Fibroblast of skin of right biceps (primary cell): ENCODE measurements at places on chromosomes 12 and 14.

- DNase-seq = peak; percentile 39
Measured at GRCh38 chr12:12508612-12509011, 54.1 kb downstream of the DUSP16 start.

DNA sequence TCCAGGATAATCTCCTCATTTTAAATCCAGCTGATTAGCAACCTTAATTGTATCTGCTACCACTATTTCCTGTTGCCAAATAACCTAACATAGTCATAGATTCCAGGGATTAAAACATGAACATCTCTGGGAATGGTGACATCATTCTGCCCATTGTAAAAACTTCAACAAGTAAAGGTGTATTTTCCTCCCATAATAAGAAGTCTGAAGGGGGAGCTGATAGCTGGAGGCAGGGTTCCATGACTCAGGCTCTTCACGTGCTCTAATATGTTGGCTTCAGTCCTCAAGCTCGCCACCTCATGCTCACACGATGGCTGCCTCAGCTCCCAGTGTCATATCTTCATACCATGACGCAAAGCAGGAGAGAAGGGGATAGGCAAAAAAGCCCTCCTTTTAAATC lies 172.0 kb upstream of the VASH1 start:
- no peak for DNase-seq

DNA sequence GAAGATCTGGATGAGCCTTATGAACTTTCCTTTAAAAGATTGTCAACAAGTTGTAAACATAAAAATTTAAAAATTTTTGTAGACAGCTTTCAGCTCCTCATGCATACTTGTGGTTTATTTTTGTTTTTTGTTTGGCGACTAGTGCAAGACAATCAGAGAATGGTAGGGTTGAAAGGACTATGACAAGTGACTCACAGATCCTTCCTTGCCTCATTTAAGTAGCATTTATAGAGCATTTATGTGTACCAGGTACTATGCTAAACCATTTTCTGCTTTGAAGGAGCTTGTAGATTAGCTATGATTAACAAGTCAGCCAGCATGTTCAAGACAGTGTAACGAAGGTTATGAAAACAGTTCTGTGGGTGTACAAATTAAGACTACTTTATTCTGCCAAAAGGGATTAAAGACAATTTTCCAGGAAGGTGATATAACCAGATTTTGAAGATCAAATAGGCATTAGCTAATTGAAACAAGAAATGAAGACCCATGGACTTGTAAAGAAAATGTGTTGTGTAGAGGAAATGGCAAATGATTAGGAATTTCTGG lies 122.0 kb downstream of the PCNX1 start:
- no peak for DNase-seq

DNA sequence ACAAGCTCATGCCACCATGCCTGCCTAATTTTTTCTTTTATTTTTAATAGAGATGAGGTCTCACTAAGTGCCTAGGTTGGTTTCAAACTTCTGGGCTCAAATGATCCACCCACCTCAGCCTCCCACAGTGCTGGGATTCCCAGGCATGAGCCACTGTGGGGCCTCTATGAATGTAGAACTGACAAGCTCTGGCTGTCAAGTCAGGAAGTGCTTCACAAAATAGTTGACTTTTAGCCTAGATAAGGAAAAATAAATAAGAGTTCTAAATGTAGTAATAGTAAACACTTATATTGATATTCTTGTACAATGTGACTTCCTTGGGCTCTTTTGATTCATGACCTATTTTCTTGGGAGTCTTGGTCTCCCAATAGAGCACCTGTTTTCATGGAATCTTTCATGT lies 40.0 kb downstream of the RMST start:
- no peak for DNase-seq
